ENCODE measurements at places on chromosomes 12 and 14. TPM values are rescaled to one million over a fixed set of nuclear protein-coding genes. Genes with fewer than 3 reads are reported as not detected.

DNA sequence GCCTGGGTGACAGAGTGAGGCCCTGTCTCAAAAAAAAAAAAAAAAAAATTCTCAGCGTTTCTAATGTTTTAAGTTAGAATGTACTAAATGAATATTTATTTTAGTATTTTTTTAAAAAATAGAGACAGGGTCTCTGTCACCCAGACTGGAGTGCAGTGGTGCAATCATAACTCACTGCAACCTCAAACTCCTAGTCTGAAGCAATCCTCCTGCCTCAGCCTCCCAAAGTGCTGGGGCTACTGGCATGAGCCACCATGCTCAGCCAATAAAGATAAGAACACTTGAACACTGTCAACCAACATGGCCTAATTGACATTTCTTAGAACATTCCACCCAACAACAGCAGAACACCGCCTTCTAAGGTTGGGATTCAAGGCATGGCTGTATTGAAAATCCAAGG lies 5.1 kb upstream of the DYNC1H1 start:
- DNase-seq, result no peak

- DNase-seq, result no peak
Observed at GRCh38 chr14:22561661-22562579, 27.1 kb downstream of the DAD1 start.

- no peak for DNase-seq
Observed at GRCh38 chr12:69545081-69545480, 40.2 kb upstream of the CCT2 start.

DNA sequence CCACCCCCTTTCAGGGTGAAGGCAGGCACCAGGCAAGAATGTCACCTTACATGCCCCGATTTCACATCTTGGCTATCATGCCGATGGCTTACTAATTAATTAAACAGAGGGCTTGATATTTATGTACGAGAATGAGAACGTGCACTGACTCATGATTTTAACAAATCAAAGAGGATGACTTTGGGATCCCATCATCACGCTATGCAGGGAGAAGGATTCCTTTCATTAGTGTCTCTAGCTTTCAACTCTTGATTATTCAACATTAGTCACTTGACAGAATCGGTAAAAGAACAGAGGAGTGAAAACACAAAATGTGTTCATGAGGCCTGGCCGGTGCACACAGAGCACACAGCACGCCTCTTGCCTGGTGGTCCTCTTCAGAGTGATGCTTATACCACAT lies 80.6 kb downstream of the PRKAB1 start:
- no peak for DNase-seq

Gene STRAP
- 132 TPM for polyA plus RNA-seq

- DNase-seq, result no peak
Observed at GRCh38 chr12:47433876-47434275, 272.0 kb downstream of the RPAP3 start.

DNA sequence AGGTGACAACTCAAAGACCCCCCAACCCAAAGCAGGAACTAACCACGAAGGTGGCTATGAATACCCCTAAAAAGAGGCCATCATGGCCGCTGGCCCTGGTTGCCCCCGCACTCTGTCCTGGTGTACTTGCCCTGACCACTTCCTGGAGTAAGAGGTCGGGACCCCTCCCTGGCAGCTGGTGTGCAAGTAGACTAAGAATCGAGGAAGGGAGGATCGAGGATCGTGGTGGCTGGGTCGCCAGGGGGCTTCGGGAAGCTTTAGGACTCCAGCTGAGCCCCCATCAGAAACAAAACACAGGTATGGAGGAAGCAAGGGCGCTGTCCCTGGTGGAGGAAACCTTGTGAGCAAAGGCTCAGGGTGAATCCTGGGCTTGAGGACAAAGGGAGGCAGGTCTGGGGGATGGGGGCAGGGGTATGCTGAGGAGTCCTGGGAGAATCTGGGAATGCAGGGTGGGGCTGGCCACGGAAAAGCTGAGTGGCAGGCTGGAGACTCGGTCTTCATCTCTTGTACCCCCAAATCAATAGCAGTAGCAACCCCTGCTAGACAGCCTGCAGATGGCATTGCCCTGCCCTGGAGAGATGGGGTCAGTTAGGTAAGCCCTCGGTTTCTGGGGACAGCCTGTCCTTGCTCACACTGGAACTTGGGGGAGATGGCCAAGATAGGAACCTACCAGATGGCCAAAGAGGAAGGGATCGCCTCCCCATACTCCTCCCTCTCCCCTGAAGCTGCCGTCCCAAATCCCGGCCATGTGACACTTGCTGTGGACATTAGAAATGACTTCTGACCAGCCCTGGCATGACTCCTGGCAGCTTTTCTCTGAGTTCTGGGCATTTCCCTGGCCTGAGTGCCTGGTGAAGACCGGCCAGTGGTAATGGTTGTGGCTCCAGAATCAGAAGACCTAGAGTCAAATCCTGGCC lies 45.3 kb upstream of the ESRRB start:
- no peak for DNase-seq

Gene EXOC3L4
- polyA plus RNA-seq, result 4.4 TPM

GRCh38 chr12:133106253-133106652 lies 23.8 kb downstream of the ZNF891 start:
- DNase-seq, result no peak

DNA sequence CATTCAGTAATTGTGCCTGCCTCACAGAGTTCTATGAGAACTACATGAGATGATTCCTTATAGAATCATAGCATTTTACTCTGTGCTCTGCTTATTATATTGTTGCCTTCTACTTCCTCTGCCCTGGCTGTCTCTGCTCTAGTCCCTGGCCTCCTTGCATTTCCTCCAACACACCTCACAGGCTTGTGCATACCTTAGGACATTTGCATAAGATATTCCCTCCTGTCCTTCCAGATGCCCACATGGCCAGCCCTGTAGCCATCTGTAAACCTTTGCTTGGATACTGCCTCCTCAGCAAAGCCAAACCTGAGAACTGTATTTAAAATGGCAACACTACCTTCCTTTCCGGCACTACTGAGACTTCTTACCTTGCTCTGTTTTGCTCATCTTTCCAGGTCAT lies 453.6 kb downstream of the NELL2 start:
- no peak for DNase-seq

Gene NTN4
- 23.5 TPM for polyA plus RNA-seq

GRCh38 chr14:65377576-65377975 lies 35.0 kb upstream of the FUT8 start:
- no peak for DNase-seq

- no peak for DNase-seq
Observed at GRCh38 chr14:88818018-88818417, 6.4 kb upstream of the TTC8 start.

GRCh38 chr12:72346363-72346944 lies 74.3 kb downstream of the TRHDE start:
- no peak for DNase-seq

DNA sequence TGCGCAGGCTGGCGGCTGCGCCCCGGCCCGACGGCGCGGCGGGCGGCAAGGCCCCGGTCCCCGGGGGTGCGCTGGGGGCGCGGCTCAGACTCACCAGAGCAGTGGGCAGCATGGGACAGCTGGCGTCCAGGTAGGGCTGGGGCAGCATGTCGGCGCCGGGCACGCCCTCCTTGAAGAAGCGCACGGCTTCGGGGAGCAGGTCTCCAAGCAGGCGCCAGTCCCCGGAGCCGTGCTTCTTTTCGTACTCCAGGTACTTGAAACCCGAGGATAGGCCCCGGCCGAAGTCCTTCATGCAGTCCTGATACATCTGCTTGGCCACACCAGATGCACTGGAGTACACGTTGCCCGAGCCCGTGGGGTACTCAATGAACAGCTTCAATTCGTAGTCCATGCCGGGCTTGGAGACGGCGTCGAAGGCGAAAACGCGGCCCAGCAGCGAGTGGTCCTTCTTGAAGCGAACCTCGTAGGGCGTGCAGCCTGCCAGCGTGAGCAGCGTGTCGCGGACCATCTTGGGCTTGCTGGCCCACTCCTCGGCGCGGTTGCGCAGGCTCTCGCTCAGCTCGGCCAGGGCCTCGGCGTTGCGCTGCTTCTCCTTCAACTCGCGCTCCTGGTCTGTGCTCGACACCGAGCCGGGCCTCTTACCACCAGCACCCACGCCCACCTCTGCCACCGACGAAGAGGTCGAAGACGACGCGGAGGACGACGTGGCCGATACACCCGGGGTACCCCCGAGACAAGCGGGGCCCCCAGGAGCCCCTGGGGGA lies 2.2 kb downstream of the IRF2BPL start:
- DNase-seq, result no peak

Gene CTSG
- polyA plus RNA-seq, result 1.5 TPM

GRCh38 chr12:7729746-7730145 lies 17.4 kb downstream of the CLEC4C start:
- no peak for DNase-seq

DNA sequence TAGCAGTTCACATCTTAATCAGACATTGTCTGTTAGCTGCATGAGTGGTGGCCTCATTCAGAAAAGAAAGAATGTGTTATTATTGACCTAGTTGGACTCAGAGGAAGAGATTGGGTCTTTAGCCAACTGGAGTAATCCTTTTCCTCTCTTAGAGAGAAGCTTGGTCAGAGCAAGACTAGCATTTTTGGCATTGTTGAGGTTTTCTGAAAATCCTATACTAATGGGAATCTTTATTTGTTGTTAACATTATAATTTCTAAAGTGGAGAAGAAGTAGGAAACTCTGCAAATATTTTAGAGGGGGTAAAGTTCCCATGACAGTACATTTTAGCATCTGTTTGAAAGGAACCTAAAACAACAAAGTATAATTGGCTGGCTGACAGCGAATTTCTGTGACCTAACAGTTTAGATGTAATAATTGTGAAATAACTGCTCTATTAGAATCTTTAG lies 9.7 kb downstream of the TOX4 start:
- DNase-seq, result no peak

DNA sequence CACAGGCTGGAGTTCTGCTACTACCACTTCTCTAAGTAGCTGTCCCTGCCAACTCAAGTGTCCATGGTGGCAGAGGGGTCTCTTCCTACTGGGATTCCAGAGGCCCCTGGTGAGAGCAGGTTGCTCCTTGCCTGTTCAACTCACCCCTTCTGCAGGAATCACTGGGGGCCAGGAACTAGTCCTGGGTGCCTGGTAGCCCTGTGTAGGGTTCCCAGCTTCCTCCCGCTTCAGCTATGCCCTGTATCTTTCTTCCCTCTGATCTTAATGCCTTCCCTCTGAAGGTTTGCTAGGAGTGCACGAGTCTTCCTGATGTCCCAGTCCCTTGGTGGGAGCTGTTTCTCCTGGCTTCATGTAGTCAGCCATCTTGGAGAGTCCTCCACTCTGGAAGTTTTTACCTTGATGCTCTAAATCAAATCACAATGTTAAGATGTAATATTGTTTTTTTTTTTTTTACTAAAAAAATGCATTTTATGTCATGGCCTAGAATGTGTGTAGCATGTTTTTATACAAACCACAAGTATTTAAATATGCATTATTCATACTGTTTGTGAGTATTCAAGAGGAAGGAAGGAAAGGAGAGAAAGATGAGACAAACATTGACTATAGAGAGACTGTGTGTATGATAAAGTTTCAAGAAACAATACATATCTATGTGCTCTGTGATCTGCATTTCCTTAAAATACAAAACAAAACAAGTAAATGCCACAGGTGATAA lies 54.7 kb downstream of the FRS2 start:
- no peak for DNase-seq

Gene CLEC4C
- 0.32 TPM for polyA plus RNA-seq

GRCh38 chr12:106013941-106014340 lies 124.8 kb downstream of the NUAK1 start:
- no peak for DNase-seq

- DNase-seq, result no peak
Observed at GRCh38 chr12:34368079-34368478, 345.8 kb downstream of the ALG10 start.

DNA sequence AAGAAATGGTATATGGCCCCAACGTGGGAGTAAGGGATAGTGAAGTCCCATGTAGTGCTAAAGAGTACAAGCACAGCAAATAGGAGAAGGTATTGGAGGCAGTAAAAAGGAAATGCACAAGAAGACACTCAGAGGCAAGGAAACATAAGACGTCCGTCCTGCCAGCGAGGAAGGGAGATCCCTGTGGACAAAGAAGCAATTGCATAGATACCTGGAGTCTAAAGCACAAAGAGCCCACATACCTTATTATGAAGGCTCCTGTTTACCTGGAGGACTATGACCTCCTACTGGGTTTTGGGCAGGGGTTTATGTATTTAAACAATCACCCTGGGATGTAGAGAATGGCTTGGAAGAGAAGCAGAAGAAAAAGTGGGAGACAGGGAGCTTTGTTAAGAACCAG lies 341.2 kb upstream of the DCN start:
- DNase-seq, result no peak

Gene TMCC3
- 7.0 TPM for polyA plus RNA-seq

Gene OAS2
- 5.5 TPM for polyA plus RNA-seq

- DNase-seq, result no peak
Observed at GRCh38 chr14:85319101-85319500, 210.8 kb upstream of the FLRT2 start.

Gene CISTR
- polyA plus RNA-seq, result not detected

Gene ACSM4
- not detected for polyA plus RNA-seq

DNA sequence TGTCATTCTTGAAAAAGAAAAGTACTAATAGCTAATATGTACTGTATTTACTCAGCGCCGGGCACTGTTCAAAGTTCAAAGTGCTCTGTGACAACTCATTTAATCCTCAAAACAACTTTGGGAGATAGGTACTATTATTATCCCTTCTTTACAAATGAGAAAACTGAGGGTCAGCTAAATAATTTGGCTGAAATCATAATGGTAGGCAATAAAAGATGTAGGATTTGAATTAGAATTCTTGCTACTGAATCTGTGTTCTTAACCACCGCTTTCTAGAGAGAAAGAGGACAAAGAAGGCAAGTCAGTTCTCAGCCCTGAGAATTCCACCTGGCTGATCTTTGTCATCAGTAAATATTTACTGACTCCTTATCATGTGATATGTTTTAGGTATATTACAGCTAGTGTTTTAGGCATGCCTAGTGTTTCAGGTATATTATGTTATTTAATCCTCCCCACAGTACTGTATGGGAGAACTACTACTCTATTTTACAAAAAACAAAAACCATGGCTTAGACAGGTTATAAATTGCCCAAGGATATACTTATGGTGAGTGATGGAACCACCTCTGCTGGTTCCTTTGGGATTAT lies 205.7 kb upstream of the GZMB start:
- DNase-seq, result no peak

GRCh38 chr12:114479831-114480230 lies 73.9 kb upstream of the TBX5 start:
- DNase-seq, result peak; percentile 55

DNA sequence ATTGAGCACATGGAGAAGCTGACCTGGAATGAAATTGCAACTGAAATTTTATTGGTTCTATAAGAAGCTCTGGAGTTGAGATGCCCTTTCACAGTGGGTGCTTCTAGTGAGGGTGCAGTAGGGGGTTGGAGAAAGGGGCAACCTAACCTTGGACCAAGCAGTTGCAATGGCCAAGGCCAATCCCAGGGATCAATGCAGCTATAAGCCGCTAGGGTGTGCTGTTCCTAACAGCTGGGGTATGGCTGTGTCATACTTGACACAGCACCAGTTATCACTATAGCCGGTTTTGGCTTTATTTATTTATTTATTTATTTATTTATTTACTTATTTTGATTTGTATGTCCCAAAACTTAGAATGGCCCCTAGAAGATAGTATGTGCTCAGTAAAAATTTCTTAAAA lies 505.9 kb downstream of the FLRT2 start:
- no peak for DNase-seq

- DNase-seq, result peak; percentile 70
Observed at GRCh38 chr14:74618078-74618952, 6.3 kb upstream of the LTBP2 start.

GRCh38 chr12:93447555-93448290 lies 6.0 kb upstream of the UBE2N start:
- no peak for DNase-seq

Gene SPTB
- polyA plus RNA-seq, result 3.0 TPM

GRCh38 chr12:68871921-68872320 lies 61.0 kb downstream of the CPM start:
- no peak for DNase-seq

Data from left lung (tissue), 14 donors.